ENCODE measurements at places on chromosomes 3 and 15.

DNA sequence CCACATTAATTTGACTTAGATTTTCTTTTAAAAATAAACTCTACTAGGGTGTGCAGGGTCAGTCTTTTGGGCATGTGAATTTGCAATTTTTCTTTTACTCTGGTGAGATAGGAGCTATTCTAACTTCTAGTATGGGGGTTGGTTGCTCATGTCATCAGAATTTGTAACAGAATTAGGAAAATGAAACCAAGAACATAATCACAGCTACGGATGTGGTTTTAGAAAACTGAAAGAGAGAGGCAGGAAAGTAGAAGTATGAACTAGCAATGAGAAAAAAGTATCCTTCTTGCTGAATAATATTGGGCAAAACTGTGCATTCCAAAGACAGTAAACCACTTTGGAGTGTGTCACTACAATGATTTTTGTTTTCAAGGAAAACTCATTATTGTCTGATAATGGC lies 43.3 kb downstream of the ADPGK start:
- DNase-seq: no peak

DNA sequence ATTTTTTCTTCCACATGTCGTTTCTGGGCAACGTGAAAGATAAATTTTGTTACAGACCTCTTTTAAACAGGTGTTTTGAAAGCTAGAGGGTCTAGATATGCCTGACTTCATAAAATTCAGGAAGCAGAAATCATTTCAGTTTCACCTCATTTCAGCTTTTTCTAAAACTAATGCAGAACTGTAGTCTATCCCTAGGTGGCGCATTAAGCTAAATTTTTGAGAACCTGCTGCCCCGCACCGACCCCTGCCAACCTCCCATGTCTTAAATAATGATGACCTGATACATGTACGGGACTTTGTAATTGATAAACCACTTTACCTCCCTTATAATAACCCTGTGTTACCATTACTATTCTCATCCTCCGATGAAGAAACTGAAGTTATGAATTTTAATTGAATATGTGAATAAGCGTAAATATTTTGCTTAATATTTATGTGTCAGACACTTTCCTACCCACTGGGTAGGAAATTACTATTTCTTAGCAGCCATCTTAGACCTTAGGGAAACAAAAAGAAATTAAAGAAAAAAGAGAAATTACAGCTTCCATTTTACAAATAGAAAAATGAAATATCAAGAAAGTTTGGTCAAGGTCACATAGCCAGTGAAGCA lies 78.7 kb upstream of the GCNT3 start:
- DNase-seq: no peak

GRCh38 chr3:188272481-188273372 lies 118.8 kb downstream of the LPP start:
- no peak for DNase-seq

DNA sequence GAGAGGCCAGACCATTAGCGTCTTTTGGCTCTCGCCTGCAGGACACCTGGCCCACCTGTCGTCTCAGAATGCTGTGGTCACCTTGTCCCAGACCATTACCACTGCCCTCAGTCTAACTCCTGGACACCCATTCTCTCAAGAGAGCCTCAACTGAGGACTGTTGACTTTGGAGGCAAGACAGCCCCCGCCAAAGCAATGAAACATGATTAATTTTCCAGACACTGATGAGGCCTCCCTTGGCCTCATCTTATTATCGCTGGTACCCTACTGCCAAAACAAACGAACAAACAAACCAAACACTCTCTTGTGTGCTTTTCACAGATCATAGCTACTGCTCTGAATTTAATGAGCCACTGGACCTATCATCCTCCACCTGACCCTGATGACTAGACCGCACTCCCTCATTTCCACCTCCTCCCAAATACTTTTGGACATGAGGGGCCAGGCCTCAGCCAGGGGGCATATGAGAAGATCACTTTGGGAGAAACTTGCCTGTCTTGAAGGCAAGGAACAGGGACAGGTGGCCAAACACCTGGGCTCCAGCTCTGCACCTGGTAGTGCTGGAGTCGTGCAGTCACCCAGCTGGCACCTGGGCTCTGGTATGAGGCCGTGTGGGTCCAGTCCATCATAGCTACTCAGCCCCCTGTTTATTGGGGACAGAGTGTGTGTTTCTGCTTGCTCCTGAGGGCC lies 27.6 kb downstream of the ALS2CL start:
- DNase-seq: no peak

- DNase-seq: no peak
Measured at GRCh38 chr3:142495103-142495502, 47.3 kb upstream of the XRN1 start.

GRCh38 chr15:73474785-73475184 lies 31.8 kb downstream of the REC114 start:
- no peak for DNase-seq

DNA sequence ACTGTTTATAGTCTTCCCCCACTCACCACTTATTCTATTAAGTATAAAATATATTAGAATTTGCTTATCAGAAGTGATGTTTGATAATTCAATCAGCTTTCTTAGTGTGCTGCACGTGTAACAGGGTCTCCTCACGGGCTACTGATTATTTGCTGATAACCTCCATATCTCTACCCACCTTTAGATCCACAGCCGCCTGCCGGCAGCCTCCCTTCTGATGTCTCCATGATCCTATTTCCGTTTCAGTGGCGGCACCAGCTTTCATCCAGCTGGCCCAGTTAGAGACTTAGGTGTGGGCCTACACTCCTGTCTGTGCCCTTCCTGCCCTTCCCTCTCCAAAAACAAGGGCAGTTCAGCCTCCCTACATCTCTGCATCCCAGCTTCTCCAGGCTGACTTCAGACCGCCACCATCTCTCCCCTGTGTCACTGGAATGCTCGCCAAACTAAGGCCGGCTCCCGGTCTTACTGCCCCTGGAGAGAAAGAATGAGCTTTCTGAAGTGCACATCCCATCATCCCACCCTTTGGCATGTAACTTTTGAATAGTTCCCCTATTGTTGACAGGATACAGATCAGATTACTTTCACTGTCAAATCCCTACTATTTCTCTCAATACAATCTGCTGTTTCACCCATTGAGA lies 76.6 kb upstream of the PRTG start:
- no peak for DNase-seq

DNA sequence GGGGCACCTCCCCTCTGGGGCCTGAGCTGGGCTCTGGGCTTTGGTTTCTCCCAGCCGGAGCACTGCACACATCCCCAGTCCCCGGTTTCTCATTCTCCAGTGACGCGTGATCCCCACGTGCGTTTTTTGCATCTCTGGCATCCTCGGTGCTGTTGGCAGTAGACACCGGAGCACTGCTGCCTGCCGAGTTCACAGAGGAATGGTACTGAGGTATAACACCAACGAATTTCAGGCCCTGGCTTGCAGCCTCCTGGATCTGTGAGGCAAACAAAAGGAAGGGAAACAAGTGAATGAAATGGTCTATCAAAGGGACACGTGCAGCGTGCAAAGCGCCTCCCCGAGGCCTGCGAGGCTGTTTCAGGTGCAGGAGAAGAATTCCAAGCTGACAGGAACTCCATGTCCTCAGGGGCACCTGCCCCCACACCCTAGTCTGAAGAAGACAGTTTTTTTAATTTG lies 112.9 kb downstream of the OXNAD1 start:
- DNase-seq: no peak

DNA sequence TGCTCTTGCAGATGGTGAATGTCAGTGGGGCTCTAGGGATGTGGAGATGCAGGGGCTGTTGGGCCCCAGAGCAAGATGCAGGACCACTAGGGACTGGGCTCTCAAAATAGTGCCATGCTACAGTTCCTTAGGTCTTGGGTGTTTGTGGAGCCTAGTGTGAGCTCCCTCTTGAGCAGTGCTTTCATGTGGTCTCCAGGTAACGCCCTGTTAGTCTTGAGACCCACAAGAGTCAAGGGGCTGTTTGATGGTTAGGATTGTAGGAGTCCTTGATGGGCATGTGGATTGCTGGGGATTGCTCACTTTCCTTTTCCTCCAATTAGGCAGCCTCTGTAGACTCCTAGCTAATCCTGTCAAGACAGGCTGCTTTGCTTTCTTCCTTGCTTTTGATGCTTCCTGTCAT lies 56.0 kb downstream of the CCDC66 start:
- DNase-seq: no peak

DNA sequence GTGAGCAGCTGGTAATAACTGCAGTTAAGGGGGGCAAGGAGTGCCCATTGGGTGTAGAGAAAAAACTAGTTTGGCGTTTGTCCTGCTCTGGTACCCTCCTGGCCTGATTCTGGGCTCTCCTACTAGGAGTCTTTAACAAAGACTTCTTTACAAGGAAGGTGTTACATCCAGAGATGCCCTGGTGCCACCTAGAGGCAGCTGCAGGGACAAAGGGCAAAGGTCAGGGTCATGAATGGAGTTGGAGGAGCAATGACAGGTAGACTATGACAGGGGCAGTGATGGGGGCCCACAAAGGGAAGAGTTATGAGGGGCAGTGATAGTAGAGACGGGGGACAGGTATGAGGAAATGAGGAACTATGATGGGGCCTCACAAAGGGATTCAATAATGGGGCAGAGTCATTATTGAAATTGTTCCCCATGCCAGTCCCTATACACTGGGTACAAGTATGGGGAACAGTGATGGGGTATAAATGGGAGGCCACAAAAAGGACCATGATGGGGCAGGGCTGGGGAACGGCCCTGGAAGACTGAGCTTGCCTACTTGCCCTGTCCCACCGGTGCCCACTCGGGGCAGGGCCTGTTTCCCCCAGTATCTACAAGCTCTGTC lies 7.9 kb downstream of the CCDC71 start:
- peak; percentile 35 for DNase-seq

DNA sequence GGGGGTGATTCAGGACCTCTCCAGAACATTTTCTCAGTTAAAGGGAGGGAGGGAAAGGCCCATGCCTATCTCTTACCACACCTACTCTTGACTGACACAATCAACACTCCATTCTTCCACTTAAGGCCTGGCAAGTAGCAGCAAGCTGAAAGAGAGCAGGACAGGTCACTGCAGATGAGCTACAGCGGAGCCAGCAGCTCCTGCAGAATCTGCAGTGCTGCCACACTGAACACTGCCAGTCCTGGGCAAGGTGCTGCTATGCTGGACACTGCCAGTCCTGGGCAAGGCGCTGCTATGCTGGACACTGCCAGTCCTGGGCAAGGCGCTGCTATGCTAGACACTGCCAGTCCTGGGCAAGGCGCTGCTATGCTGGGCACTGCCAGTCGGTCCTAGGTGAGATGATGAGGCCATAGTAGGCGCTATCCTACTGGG lies 143.7 kb downstream of the MYLK start:
- no peak for DNase-seq

DNA sequence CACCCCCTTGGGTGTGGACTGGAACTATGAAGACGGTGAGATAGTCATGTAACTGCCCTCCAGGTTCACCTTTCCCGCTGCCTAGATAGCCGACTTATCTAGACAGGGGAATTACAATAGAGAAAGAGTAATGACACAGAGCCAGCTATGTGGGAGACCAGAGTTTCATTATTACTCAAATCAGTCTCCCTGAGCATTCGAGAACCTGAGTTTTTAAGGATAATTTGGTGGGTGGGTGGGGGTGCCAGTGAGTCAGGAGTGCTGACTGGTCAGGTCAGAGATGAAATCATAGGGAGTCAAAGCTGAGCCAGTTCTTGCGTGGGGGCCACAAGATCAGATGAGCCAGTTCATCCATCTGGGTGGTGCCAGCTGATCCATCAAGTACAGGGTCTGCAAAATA lies 19.7 kb upstream of the DNAJC19 start:
- no peak for DNase-seq

DNA sequence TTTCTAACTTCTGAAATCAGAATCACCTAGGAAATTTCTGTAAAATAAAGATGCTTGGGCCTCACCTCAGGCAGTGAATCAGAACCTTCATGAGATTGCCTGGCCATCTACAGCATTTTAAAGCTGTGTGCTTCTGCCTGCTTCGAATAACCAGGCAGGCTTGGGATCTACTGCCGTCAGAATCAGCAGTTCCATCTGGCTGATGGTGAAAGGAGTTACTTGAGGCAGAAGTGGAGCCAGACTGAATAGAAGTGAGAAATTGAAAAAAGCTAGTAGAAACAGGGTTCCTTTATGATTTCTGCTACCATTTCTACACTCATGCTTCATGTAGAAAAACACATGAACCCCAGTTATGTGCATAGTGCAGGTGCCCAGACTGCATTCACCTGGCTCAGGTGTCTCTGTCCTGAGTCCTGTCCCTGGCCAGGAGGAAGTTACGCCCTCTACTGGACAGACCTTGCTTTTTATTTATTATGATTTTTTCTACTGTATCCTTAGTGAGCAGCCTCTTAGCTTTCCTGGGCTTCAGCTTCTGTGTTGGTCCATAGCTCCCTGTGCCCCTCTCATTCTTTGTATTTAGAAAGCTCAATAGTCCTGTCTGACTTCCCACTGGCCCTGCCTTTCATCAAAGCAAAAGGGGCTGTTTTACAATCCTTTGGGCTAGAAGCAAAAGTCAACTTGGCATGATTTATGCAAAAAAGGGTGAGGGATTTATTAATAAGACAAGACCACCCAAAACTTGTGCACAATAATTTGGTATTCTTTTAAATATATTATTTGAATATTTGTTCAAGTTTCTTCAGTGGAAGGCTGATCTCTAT lies 200.8 kb upstream of the GOLGA6L4 start:
- no peak for DNase-seq

DNA sequence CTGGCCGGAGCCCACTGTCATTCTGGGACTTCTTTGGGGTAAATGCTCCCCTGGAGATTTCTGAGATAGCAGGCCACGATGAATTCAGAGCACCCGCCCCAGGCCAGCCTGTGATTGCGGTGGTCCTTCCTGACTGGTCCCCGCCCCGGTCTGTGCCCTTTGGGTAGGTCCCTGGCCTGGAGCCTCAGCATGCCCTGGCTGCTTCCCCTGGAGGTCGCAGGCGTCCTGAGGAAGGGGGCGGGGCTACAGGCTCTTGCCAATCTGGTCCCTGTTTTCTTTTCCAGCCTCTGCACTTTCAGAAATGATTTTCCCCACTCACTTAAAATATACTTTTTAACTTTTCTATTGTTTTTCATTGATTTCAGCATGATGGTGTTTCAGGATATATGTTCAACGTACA lies 250.2 kb upstream of the ATP10A start:
- DNase-seq: no peak

DNA sequence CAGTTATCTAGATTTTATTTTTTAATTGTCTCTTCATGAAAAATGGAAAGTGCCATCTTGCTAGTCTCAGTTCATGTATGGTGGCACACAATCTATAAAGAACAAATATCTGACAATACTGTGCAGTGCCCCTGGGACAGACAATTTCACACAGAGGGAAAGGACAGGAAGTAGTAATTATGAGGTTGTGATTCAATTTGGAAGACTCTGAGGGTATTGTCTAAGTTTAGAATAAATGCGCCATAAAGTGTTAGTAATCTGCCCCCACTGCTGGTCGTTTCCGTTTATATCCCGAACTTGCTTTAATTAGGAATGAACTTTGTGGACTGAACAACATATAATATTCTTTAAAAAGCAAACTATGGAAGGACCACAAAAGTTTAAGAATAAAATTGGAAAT lies 196.4 kb upstream of the SLC24A5 start:
- no peak for DNase-seq

DNA sequence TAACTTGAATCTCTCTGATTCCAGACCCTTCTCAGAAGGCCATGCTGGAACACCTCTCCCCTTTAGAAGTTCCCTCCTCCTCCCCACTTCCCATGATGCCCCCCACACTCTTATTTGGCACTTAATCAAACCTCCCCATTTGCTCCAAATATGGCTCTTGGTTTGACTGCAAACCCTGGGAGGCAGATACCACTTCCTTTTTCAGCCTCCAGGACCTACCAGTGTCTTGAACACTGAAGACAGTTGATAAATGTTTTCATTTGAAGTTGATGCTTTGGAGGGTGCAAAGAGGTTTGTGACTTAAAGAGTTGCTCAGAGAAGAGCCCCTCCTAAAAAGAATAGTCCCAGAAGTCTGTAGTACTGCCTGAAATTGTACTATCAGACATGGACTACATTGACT lies 61.5 kb downstream of the SEMA5B start:
- no peak for DNase-seq
